ENCODE measurements at places on chromosomes 6 and 20. TPM values are rescaled to one million over a fixed set of nuclear protein-coding genes. Genes with fewer than 3 reads are reported as not detected.

GRCh38 chr6:159099961-159100360 lies 55.2 kb upstream of the TAGAP start:
- no peaks in the 10 kb centered on the region for H3K4me1 ChIP-seq
- H3K27ac ChIP-seq: no peak overlapping the region
- H3K27me3 ChIP-seq: no peaks in the 10 kb centered on the region
- no peak overlapping the region for H3K4me3 ChIP-seq
- no peaks in the 10 kb centered on the region for H3K36me3 ChIP-seq
- DNase-seq: no peak

DNA sequence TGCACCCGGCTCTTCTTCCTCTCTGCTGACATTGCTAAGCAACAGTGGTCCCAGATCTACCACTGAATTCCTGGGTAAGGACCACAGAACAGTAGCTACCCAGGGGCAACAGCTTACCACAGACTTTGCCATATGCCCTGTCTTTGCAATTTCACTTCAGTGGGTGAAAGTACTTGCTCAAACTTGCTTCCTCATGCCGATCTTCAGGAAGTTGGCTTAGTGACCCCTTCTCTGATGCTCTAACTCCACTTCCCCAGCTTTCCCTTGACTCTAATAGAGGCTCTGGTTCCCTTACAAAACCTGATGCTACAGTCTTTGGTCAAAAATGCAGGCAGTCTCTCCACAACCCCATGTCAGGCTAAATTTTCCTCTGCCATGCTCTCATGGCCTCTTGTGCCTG lies 3.3 kb upstream of the TAAR5 start:
- no peaks in the 10 kb centered on the region for H3K4me1 ChIP-seq
- no peak overlapping the region for H3K4me3 ChIP-seq
- H3K27me3 ChIP-seq: no peaks in the 10 kb centered on the region
- H3K36me3 ChIP-seq: no peaks in the 10 kb centered on the region

Gene CYP24A1
- not detected for total RNA-seq

Gene PHIP
- total RNA-seq: 22.6 TPM

Gene SAMD5
- 8.8 TPM for total RNA-seq

All from Peyer's patch (tissue), 4 donors.